ENCODE measurements at places on chromosomes 2 and 18.

DNA sequence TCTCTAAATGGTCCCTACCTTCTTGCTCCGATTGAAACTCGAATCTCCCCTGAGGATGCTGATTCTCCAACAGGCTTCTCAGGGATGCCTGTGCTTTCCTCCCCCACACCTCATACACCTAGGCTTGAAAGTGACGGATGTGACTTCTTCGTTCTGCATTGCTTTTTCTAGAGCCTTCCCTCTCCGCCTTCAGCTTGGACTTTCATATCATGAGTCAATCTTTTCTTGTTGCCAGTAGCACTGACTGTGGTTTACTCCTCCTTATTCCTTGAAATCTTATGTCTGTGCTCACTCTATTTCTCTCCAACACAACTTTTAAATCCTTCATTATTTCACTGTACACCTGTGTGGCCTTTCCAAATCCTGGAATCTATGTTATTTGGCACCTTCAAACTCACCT lies 451.4 kb downstream of the TMX3 start:
- DNase-seq, result no peak

DNA sequence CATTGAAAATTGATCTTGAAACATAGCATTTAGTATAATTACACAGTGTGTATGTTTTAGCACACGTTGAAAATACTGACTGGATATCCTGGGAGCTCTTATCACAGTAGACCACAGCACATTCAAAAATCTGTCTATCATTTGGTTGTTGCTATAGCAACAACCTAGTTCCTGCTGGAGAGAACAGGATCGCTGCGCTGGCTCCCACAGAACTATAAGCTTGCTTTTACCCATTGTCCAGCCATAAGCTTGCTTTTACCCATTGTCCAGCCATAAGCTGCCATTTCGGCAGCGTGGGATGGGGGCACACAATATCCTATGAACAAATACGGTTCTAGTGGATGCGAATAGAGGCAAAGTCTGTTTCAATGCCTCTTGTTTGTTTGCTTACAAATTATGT lies 70.4 kb upstream of the ST6GAL2 start:
- DNase-seq, result no peak

- no peak for DNase-seq
Observed at GRCh38 chr2:6835467-6835866, 30.2 kb downstream of the CMPK2 start.

DNA sequence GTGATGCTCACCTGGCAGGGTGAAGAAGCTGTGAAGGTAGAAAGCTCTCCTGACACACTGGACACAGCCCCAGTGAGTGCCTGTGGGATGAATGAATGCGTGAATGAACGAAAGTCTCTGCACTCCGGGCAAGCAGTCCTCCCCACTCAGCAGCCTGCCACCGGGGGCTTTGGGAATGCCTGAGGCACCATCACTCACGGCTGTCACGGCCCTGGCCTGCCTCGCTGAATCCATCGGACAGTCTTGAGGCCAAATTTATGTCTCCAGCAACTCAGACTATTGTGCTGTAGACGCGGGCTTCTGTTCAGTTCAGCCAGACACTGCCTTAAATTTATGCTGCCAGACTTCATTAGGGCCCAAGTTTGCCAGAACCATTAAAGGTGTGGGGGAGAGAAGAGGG lies 62.9 kb upstream of the TEX51 start:
- no peak for DNase-seq

DNA sequence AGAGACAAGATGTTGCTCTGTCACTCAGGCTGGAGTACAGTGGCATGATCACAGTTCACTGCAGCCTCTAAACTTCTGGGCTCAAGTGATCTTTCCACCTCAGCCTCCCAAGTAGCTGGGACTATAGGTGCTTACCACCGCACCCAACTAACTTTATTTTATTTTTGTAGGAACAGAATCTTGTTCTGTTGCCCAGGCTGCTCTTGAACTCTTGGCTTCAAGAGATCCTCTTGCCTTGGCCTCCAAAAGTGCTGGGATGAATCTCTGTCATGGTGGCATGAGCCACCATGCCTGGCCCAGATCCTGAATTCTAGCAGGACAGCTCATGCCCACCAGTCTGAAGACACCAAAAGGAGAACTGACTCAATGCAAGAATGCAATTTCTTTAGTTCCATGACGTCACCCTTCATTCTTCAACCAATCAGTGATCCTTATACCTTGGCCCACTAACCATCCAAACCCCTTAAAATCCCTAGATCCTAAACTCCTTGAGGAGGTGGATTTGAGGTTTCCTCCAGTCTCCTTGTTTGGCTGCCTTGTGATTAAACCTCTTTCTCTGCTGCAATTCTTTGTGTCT lies 25.6 kb upstream of the CXXC1 start:
- no peak for DNase-seq

- no peak for DNase-seq
Observed at GRCh38 chr18:75115514-75115913, 93.4 kb downstream of the PTGR3 start.

- no peak for DNase-seq
Observed at GRCh38 chr18:46042571-46043123, 29.4 kb downstream of the PSTPIP2 start.

GRCh38 chr2:60873381-60873780 lies 8.0 kb upstream of the REL start:
- no peak for DNase-seq

- DNase-seq, result no peak
Observed at GRCh38 chr18:42222557-42222956, 267.5 kb downstream of the PIK3C3 start.

DNA sequence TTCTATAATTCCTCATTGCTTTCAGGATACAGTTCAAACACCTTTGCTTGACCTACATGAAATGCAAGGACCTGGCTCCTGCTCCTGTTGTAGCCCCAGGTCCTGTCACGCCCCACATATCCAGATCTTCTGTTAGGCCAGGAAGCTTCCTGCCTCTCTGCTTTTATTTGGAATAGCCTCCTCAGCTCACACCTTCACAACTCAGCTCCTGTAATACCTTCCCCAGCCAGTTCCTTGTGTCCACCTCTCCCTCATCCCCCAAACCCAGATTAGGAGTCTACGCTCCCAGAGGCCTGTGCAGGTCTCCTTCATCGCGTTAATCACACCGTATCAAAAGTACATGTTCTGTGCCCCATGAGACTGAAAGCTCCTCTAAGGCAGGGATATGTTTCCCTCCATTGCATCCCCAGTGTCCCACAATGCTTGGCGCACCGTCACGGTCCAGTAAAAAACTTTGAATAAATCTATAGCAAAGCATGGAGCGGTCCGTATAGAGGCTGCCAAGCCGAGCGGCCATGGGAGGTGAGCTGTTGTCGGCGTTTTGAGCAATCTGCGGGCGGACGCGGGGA lies 371 bp downstream of the MDH1B start:
- DNase-seq, result no peak

- DNase-seq, result no peak
Observed at GRCh38 chr2:232879618-232880494, 9.8 kb downstream of the SNORC start.

- no peak for DNase-seq
Observed at GRCh38 chr2:186749219-186749618, 55.4 kb downstream of the FAM171B start.

GRCh38 chr18:27483276-27483675 lies 298.2 kb upstream of the CHST9 start:
- DNase-seq, result no peak

DNA sequence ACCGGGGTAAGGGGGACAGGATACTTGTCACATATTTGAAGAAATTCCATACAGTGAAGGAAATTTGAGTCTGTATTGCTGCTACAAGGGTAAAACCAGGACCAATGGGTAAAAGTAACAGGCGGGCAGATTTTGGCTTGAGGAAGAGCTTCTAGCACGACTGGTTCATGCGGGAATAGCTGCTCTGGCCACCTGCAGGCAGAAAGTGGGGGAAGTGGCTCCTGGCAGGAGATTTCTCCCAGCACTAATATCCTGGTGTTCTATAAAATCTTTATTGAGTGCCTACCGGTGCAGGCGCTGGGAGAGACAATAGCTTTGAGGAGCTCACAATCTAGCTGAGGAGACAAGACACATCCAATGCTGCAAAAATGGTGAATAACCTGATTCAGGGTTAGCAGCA lies 198.5 kb downstream of the LOXHD1 start:
- no peak for DNase-seq

- no peak for DNase-seq
Observed at GRCh38 chr2:190023860-190024259, 38.7 kb downstream of the MSTN start.

- no peak for DNase-seq
Observed at GRCh38 chr18:11008505-11008904, 140.9 kb downstream of the PIEZO2 start.

DNA sequence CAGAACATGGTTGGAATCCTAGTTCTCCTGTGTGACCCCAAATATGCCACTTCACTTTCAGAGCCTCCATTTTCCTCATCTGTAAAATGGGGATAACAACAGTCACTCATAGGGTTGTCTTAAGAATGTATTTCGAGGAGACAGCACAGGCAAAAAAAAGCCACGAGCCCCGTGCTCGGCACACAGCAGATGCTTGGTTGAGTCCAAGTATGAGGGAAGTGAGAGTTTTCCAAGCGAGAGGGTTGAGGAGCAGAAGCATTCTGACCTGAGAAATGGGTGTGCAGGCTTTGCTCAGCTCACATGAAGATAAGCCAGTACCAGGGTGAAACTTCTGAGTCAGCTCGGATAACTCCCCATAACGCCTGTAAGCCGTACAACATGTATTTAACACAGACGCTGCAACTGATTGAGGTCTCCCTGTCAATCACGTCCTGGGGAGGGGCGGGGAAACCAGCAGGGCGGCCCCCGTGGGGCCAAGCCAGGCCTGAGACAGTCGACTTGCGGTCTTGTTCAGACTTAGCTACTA lies 23.0 kb upstream of the ODC1 start:
- no peak for DNase-seq

DNA sequence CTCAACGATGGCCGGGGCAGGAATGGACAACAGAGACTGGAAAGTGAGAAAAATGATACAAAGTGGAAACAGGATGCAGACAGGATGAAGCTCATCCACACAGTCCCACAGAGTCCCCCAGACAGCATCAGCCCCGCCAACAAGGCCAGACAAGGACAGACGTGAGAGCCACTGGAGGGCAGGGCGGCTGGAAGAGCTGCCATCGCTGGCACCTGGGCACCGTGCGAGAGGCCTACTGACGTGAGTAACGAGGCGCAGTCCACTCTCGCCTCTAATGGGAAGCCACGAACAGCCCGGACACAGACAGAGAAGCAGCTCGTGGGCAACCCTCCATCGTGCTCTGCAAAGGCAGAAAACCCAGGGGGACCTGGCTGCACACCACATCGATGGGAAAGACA lies 17.1 kb downstream of the HDAC4 start:
- DNase-seq, result no peak

- DNase-seq, result no peak
Observed at GRCh38 chr2:65388596-65389390, 43.6 kb downstream of the SPRED2 start.

DNA sequence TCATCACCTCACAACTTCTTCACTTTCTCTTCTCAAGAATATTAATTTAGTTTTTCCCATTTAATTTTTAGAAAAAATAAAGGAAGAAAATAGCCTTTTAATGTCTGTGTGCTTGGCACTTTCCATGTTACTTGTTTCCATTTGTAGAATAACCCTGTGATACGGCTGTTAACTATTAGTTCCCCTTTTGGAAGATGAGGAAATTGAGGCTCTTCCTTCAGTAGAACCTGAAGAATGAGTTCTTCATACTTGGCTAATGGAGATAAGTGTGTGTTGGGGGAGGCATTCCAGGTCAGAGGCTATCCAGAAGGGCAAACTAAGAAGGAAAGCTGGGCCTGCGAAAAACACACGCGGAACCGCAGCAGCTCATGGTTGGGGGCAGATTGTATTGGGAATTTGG lies 38.3 kb downstream of the ZNF532 start:
- DNase-seq, result no peak

DNA sequence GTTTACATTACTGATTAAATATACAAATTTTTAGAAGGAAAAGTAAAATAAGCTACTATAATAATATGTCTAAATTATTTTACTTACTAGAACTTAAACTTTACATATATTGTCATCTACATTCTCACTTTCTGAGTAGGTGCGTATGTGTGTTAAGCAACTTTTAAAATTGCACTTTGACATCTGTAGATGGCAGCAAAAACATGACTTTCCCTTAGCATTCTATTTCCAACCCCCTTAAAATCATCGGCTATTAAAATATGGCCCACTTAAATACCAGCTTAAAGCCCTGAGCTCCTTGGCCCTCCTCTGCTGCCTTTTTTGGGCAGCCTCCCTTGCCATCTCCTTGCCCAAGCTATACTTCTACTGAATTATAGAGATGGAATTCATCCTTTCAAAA lies 78.0 kb downstream of the UPP2 start:
- DNase-seq, result no peak

GRCh38 chr18:78903436-78904178 lies 76.0 kb upstream of the SALL3 start:
- DNase-seq, result no peak

DNA sequence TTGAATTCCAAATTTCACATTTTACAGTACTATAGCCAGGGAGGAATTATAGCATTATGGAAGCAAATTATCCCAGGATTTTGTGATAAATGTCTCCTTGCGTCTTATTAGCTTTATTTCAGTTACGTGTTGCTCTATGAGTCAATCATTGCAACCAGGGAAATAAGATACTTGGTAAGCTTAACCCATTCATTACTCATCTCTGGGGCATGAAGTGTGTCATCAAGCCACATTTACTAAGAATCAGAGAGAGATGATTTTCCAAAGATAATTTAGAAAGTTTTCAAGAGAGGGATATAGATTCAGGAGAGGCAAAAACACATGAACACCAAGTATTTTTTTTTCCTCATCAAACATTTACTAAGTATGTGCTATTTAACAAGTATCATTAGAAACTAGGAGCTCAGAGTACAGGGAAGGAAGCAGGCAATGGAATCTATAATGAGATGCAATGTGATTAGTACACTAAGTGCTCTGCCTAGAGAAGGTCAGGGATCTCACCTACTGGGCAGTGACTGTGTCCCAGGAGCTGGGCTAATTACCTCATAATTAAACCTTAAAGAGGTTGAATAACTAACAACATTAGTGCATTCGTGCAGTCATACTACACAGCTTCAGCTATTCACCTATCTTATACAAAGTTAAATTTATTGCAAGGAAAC lies 217.8 kb upstream of the NXPH2 start:
- DNase-seq, result no peak

GRCh38 chr2:203562268-203562667 lies 27.2 kb upstream of the RAPH1 start:
- no peak for DNase-seq

GRCh38 chr2:121910139-121910538 lies 154.7 kb downstream of the TSN start:
- DNase-seq, result no peak

- DNase-seq, result no peak
Observed at GRCh38 chr2:186691900-186692299, 2.0 kb upstream of the FAM171B start.

- no peak for DNase-seq
Observed at GRCh38 chr2:42895791-42896135, 103.4 kb upstream of the HAAO start.

GRCh38 chr2:144713410-144713809 lies 193.5 kb upstream of the ZEB2 start:
- DNase-seq, result no peak
